ENCODE measurements at places on chromosomes 1 and 21. TPM values are rescaled to one million over a fixed set of nuclear protein-coding genes. Genes with fewer than 3 reads are reported as not detected.

Gene LRRC38
- not detected for total RNA-seq

Gene CD52
- not detected for total RNA-seq

Gene OR10X1
- not detected for total RNA-seq

Gene SLAMF9
- total RNA-seq, result not detected

Gene FAM163A
- total RNA-seq, result 0.09 TPM

Gene TENT5C
- 1.7 TPM for total RNA-seq

Gene PDE9A
- total RNA-seq, result 2.1 TPM

Gene PLA2G2C
- total RNA-seq, result not detected

Gene PGLYRP4
- total RNA-seq, result not detected

Gene RGS5
- 0.77 TPM for total RNA-seq

Gene RCOR3
- 11.6 TPM for total RNA-seq

Gene KRTAP8-1
- total RNA-seq, result not detected

Gene PLK3
- 13.4 TPM for total RNA-seq

Gene TRIM45
- 1.3 TPM for total RNA-seq

Gene SPATA17
- 0.09 TPM for total RNA-seq

Gene HIVEP3
- total RNA-seq, result 1.7 TPM

Gene LCE3D
- total RNA-seq, result not detected

Gene NPHS2
- total RNA-seq, result not detected

Gene RORC
- not detected for total RNA-seq

Gene CFHR3
- not detected for total RNA-seq

Gene RNASEL
- 0.33 TPM for total RNA-seq

Gene DTL
- 9.8 TPM for total RNA-seq

Gene ODR4
- 20.9 TPM for total RNA-seq

Gene OR10Z1
- total RNA-seq, result not detected

Gene ZNF362
- total RNA-seq, result 6.3 TPM

Gene FAM43B
- total RNA-seq, result not detected

Gene CFAP141
- total RNA-seq, result not detected

Gene OR6K3
- total RNA-seq, result not detected

Gene NMNAT2
- total RNA-seq, result 0.34 TPM

Gene CCDC27
- not detected for total RNA-seq

Gene FCGR3B
- total RNA-seq, result not detected

Gene PLPPR4
- total RNA-seq, result 0.54 TPM

Gene ECE1
- total RNA-seq, result 124 TPM

Gene CSMD2
- total RNA-seq, result under 0.01 TPM

Gene TNNT2
- not detected for total RNA-seq

Gene REG4
- not detected for total RNA-seq

Gene CD244
- total RNA-seq, result not detected

Gene KDM1A
- 67.6 TPM for total RNA-seq

Gene IGSF9
- not detected for total RNA-seq

Gene MNDA
- total RNA-seq, result not detected

Gene CELA2B
- not detected for total RNA-seq

Gene LCE2C
- total RNA-seq, result not detected

Gene PSMB2
- total RNA-seq, result 17.4 TPM

Gene SH2D1B
- not detected for total RNA-seq

Gene TRIM46
- 1.3 TPM for total RNA-seq

Gene COL24A1
- total RNA-seq, result not detected

Gene AVPR1B
- total RNA-seq, result not detected

Gene SPATA1
- 1.2 TPM for total RNA-seq

Gene B3GALT2
- total RNA-seq, result 2.2 TPM

Gene SELENBP1
- not detected for total RNA-seq

Gene MT1HL1
- not detected for total RNA-seq

Gene DEPDC1
- total RNA-seq, result 3.2 TPM

Gene NIBAN1
- total RNA-seq, result 1.1 TPM

Gene ZNF670
- total RNA-seq, result 10.4 TPM

All from dermis lymphatic vessel endothelial cell (primary cell).